ENCODE measurements at places on chromosomes 13 and 19.

- no peak for DNase-seq
Observed at GRCh38 chr13:51002736-51003135, 93.1 kb downstream of the RNASEH2B start.

GRCh38 chr13:84481958-84482357, 599.7 kb upstream of the SLITRK1 start:
- no peak for DNase-seq

- no peak for DNase-seq
Observed at GRCh38 chr13:64718116-64718515, 2512.0 kb downstream of the PCDH9 start.

DNA sequence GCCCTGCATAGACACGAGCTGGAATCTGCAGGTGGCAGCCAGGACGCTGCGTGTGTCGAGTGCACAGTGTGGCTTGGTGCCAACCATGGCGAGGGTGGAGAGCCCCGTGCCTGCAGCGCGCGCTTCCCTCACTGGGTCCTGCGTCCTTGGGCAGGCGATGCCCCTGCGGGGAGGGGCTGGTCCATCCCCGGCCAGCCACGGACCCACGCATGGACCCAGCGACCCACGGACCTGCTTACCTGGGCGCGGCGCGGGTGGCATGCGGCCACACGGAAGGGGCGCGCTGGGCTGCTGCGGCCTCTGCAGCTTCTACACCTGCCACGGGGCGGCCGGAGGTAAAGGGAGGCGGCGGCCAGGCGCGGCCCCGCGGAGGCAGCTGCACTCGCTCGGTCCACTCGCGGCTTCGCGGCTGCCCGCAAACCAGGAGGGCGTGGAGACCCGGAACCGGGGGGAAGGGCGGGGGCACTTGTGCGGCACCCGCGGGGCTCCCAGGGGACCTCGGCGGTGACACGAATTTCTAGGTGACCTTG, 569 bp upstream of the MCF2L start:
- DNase-seq, result no peak

- DNase-seq, result no peak
Observed at GRCh38 chr13:113995051-113995601, 21.2 kb upstream of the C13orf46 start.
